Immature natural killer cell (primary cell): ENCODE measurements at places on chromosomes 1 and 21.

GRCh38 chr1:219697682-219698081 is 84.8 kb upstream of the ZC3H11B start:
- H3K27me3 ChIP-seq = no peaks in the 10 kb centered on the region
- no peaks in the 10 kb centered on the region for H3K36me3 ChIP-seq
- H3K27ac ChIP-seq = no peak overlapping the region
- no peak overlapping the region for H3K4me3 ChIP-seq
- DNase-seq = no peak
- H3K4me1 ChIP-seq = no peaks in the 10 kb centered on the region

GRCh38 chr1:214473862-214474261 is 77.5 kb downstream of the PTPN14 start:
- H3K27me3 ChIP-seq = peaks cover 10% of the 10 kb centered on the region
- H3K4me3 ChIP-seq = no peak overlapping the region
- no peaks in the 10 kb centered on the region for H3K36me3 ChIP-seq
- no peak overlapping the region for H3K27ac ChIP-seq

GRCh38 chr1:24343412-24344089 is 24.4 kb downstream of the GRHL3 start:
- no peak overlapping the region for H3K4me3 ChIP-seq
- DNase-seq = no peak
- no peaks in the 10 kb centered on the region for H3K36me3 ChIP-seq
- no peak overlapping the region for H3K27ac ChIP-seq

GRCh38 chr1:205060746-205061145 is 17.7 kb downstream of the CNTN2 start:
- no peaks in the 10 kb centered on the region for H3K4me1 ChIP-seq
- no peak overlapping the region for H3K4me3 ChIP-seq
- H3K27ac ChIP-seq = no peak overlapping the region
- no peak for DNase-seq
- peaks cover 2% of the 10 kb centered on the region for H3K27me3 ChIP-seq

- peaks cover 8% of the 10 kb centered on the region for H3K4me1 ChIP-seq
- H3K27me3 ChIP-seq = peaks cover 2% of the 10 kb centered on the region
- peaks cover 8% of the 10 kb centered on the region for H3K36me3 ChIP-seq
- no peak overlapping the region for H3K27ac ChIP-seq
- no peak overlapping the region for H3K4me3 ChIP-seq
- no peak for DNase-seq
These were observed 30.1 kb downstream of the CAMK1G start for GRCh38 chr1:209613400-209614150.
